ENCODE measurements at places on chromosomes 13 and 19. TPM values are rescaled to one million over a fixed set of nuclear protein-coding genes. Genes with fewer than 3 reads are reported as not detected.

- DNase-seq = no peak
Observed at GRCh38 chr13:38759390-38759789, 72.5 kb downstream of the FREM2 start.

DNA sequence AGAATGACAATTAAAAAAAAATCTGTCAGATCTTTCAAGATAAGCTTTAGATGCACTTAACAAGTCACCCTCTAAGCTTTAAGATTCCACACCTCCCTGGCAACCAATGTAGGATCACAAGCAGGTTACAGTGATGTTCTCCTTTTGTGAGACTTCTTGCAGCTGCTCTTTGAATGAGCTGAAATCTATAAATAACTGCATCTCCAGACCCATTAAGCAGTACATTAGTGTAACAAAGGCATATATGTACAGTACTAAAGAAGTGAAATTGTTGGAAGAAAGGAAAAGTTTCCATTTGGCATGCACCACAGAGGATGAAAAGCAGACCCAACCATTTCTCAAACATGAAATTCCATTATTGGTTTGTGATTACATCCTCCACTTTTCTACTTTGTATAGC, 364.7 kb downstream of the ENOX1 start:
- DNase-seq = no peak

- DNase-seq = no peak
Observed at GRCh38 chr13:27919659-27919933, 204 bp upstream of the PDX1 start.

GRCh38 chr19:36046443-36047050, 7.5 kb downstream of the THAP8 start:
- DNase-seq = no peak

GRCh38 chr19:58154679-58155648, 4.4 kb upstream of the ZNF329 start:
- DNase-seq = peak; percentile 61

DNA sequence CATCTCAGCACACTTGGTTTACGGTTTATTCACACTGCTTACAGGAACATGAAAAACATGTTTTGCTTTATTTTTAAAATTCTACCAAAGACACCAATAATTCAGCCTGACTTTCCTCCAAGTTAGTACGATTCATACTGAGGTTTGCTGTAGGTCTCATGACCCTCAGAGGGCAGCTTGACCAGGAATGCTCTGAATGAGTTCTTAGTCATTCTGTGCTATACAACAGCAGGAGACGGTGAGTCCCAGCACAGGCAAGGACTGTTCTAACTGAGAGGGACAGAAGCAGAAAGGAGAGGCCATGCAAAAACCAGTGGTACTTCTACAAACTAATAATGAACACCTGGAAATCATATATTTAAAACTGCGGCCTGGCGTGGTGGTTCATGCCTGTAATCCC, 6.4 kb downstream of the GRTP1 start:
- DNase-seq = no peak

MBD3L3 gene
- total RNA-seq = not detected

ZNF490 gene
- total RNA-seq = 2.8 TPM

Data from esophagus squamous epithelium (tissue), 5 donors.